Effector CD8-positive, alpha-beta T cell (primary cell): ENCODE measurements at places on chromosomes 4 and X.
A peak's percentile ranks its signal among the peaks of the same experiment; 100 is the strongest.

DNA sequence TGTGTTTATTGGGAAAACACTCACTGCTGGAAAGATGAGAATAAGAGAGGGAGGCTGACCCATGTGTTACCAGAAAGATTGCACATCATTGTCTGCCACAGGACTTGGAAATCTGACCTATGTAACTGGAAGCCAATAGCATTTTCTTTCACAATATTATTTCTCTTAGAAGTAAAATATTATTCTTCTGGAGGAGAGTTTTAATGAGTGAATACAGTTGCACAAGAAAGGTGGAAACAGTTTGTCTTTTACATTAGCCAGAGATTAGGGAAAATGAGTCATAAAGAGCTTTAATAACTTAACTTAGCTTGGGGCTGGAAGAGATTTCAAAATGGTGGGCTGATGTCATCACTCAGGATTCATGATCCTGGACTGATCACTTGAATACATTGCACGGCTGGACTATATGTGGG, 31.5 kb upstream of the LNX1 start:
- DNase-seq: no peak

GRCh38 chr4:5827108-5828004, 65.5 kb downstream of the CRMP1 start:
- no peak for DNase-seq

GRCh38 chr4:185352741-185353140, 43.0 kb downstream of the LRP2BP start:
- no peak for DNase-seq

DNA sequence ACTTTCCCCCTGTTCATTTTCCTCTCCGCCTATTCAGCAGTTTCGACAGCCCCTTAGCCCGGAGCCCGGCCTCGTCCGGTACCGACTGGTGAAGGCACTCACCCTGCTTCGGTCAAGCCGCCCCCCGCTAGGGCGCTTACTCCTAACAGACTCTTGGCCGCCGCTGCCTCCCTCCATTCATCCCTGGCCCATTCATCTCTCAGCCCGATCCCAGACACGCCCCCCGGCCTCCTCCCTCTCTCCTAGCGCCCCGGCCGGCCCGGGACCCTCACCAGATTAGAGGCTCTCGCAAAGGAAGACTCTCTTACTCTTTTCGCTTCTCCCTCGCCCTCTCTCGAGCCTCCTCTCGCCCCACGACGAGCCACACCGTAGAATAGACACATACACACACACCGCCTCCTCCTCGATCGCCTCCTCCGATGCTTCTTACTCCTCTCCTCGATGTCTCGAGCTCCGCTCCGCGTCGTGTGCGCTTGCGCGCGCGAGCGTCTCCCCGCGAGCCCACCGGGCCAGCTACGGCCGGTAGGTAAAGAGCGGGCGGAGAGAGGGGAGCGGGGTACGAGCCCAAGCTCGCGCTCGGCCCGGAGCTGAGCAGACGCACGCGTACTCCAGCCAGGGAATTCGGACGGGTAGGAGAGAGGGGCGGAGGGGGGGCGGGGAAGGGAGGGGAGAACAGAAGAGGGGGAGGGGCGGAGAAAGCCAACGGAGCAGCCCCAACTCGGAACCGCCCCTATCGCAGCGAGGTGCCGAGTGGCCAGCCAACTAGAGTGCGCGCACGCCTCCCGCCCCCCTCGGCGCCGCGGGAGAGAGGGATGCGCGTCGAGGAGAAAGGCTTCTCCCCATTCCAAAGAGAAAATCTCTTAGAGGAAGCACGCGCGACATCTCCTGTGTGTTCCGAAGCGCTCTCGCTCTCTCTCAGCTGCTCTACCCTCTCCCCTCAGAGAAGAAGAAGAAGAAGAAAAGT, at the start of gene WNK3:
TSS of gene WNK3 (minus strand) at position 633 of the 964 bp plus-strand sequence.
- DNase-seq: peak; percentile 4

- DNase-seq: no peak
Measured at GRCh38 chrX:95056901-95057300, 1382.9 kb downstream of the FAM133A start.

- no peak for DNase-seq
Measured at GRCh38 chr4:74934016-74934831, 1.3 kb downstream of the PARM1 start.

DNA sequence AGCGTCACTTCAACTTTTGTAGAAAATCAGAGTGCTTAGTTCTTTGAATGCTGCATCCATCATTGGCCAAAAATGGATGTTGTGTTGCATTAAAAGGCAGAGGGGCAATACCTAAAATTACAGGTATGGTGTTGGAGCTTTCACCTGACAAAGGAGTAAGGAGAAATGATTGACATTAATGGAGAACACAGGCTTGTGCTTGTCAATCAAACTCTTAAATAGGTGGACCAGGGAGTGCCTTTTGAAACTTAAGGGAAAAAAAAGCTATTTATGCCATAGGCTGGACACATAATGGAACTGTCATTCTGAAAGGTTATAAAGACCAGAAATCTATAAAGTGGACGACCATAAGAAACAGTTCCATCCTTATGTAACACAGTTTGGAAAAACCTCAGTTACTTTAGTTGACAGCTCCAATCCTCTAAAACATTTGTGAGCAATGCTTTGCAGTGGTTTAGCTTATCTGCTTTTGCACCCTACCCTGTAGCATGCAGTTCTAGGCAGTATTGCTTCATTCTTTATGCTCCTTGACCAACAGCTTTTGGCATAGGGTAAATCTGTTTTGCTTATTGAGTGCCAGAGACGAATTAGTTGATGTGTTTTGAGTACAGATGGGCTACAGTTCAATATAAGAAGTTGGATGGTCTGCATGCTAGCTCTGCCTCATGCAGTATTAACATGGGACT, 2.4 kb downstream of the HADH start:
- DNase-seq: no peak

- DNase-seq: no peak
Measured at GRCh38 chrX:1491851-1492349, 39.2 kb upstream of the ASMTL start.

- DNase-seq: no peak
Measured at GRCh38 chr4:9816285-9816684, 34.9 kb downstream of the DRD5 start.

DNA sequence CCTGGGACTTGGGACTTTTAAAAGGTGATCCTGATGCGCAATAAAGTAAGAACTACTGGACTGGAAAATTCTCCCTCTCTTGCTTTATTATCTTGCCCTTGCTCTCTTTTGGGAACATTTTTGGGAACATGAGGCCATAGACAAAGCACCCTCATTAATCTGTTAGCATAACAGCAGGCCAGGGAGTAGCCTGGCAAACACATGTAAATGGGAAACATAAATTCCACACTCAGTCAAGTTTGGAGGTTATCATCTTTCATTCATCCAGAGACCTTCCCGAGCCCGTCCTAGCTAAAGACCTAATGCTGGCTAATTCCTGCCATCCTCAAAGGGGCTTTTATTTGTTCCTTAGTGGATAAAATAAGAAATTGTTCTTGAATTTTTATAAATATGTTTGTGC, 162.8 kb upstream of the ARX start:
- DNase-seq: no peak

- no peak for DNase-seq
Measured at GRCh38 chrX:69148946-69149345, 16.3 kb downstream of the PJA1 start.

DNA sequence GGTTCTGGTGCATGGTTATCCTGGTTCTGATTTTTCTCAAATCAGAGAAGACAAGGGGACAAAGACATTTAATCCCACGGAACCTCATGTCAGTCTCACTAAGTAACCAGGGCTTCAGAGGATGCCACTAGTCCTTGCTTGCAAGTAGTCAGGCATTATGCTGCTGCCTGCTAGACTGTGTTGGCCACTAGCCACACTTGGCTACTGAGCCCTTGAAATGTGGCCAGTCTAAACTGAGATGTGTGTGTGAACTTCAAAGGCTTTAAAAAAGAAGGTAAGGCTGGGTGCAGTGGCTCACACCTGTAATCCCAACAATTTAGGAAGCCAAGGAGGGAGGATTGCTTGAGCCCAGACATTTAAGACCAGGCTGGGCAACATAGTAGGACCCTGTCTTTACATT, 48.6 kb upstream of the IGFBP7 start:
- no peak for DNase-seq
